ENCODE measurements at places on chromosomes 12 and 14. TPM values are rescaled to one million over a fixed set of nuclear protein-coding genes. Genes with fewer than 3 reads are reported as not detected.
A peak's percentile ranks its signal among the peaks of the same experiment; 100 is the strongest.

PTCSC3 gene
- total RNA-seq = not detected

KRT86 gene
- total RNA-seq = 20.9 TPM

GALC gene
- 20.2 TPM for total RNA-seq

NPAS3 gene
- total RNA-seq = 0.10 TPM

- DNase-seq = no peak
Observed at GRCh38 chr12:120885521-120885920, 18.6 kb downstream of the SPPL3 start.

DNA sequence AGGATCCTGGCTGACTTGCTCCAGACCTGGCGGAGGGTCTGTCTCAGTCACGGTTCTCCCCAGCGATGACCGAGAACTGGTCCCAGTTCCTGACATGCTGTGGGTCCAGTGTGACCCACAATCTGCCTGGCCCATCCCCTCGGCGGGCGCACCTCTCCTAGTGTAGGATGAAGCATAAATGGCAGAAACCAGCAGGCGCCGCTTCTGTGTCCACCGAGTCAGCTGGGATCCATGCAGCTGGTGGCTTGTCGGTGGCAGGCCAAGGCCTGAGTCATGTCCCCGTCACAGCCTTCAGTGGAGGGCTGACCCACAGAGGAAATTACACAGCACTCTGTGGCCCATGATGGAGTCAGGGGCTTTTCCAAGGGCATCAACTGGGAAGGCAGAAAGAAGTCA lies 38.5 kb downstream of the NFKBIA start:
- DNase-seq = peak; percentile 80

DNA sequence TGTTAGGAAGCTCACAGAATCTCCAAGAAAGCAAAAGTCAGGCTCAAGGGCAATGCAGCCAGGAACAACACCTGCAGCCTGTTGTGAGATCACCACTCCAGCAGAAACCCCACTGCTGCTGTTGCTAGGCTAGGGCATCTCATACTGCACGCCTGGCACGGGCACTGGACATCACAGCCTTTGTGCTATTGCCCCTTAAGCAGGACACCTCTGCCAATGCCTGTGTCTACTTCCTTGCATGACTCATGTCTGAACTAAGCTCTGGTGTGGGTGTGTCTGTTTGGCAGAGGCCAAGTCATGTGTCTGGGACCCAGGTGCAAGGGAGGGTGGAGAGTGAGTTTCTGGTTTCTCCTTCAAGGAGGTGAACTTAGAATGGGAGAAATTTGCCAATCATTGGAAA lies 10.0 kb upstream of the DDX47 start:
- peak; percentile 83 for DNase-seq

GRCh38 chr14:50821510-50822464 lies 9.2 kb downstream of the NIN start:
- no peak for DNase-seq

GRCh38 chr12:14418451-14418890 lies 53.0 kb downstream of the ATF7IP start:
- DNase-seq = no peak

DNA sequence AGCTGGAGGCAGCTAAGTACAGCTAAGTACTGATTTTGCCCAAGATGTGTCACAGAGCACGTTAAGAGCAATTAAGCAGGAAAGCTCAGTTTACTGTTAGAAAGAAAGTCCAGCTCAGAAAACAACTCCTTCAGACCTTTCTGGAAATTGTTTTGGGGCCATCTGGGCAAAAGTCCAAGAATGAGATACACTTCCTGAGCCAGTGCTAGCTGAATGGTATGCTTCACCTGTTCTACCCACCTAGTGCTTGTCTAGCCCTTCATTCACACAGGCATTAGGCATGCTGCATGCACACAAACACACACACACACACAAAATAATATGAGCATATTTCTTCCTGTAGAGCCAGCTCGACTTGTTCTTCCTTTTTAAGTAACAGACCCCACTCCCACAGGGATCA lies 6.6 kb upstream of the IKZF4 start:
- DNase-seq = no peak

DNA sequence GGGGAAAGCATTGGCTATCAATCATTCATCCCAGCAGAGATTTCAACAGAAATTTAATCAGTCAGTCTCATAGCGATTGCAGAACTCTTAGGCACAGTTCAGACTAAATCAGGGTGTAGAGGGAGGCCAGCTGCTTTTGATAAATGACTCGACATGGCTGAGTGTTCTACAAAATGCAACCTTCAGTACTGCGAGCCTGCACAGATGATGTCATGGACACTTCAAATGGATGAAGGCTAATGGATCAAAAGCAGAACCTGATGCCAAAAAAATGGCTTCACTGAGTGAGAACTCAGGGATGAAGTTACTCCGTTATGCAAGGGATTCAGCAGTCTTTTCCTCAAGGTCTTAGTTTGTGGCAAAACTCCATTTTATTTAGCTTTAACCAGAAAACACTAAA lies 167.3 kb downstream of the DACT1 start:
- no peak for DNase-seq

DNA sequence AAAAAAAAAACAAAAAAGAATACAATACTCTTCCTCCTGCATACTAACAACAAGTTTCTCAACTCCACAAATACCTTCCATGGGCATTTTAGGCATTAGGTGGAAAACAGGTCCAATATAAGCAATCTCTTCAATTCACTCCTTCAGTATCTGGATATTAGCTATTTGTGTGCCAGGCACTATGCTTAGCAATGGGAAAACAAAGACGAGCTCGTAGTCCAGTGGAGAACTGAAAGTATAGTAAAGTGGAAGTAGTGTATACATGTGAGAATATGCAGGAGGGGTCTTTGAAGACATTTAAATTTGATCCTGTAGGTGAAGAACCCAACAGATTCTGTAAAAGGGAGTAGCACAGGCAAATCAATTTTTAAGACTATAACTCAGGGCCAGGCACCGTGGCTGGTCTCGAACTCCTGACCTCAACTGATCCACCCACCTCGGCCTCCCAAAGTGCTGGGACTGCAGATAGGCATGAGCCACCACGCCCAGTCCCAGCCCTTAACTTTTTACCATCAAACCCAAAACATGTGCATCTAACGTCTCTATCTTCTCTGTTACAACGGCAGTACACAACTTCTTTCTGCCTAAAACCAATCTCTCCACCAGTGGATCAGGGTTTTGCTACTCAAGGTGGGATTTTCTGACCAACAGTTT lies 10.6 kb downstream of the HECTD1 start:
- no peak for DNase-seq

DNA sequence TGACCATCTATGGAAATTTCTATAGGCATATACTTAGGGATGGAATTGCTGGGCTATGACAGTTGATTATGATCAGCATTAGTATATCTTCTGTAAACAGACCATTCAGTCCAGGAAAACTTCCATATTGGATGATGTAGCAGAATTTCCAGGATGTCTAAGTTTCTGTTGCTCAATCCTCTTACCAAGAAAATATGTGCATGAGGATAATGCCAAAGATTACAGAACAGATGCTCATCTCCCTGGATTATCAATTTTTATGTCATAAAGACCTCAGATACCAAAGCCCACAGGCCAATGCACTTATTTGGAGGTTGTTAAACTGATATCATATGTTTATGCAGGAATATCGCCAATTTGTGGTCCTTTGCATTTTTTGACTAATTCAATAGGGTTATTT lies 354.4 kb upstream of the FLRT2 start:
- DNase-seq = no peak

GRCh38 chr12:27841392-27841882 lies 61.4 kb upstream of the MANSC4 start:
- DNase-seq = no peak

GRCh38 chr12:129351481-129351880 lies 498.2 kb downstream of the GLT1D1 start:
- no peak for DNase-seq

- peak; percentile 26 for DNase-seq
Observed at GRCh38 chr12:101018540-101018939, 191.5 kb downstream of the SLC5A8 start.

DNA sequence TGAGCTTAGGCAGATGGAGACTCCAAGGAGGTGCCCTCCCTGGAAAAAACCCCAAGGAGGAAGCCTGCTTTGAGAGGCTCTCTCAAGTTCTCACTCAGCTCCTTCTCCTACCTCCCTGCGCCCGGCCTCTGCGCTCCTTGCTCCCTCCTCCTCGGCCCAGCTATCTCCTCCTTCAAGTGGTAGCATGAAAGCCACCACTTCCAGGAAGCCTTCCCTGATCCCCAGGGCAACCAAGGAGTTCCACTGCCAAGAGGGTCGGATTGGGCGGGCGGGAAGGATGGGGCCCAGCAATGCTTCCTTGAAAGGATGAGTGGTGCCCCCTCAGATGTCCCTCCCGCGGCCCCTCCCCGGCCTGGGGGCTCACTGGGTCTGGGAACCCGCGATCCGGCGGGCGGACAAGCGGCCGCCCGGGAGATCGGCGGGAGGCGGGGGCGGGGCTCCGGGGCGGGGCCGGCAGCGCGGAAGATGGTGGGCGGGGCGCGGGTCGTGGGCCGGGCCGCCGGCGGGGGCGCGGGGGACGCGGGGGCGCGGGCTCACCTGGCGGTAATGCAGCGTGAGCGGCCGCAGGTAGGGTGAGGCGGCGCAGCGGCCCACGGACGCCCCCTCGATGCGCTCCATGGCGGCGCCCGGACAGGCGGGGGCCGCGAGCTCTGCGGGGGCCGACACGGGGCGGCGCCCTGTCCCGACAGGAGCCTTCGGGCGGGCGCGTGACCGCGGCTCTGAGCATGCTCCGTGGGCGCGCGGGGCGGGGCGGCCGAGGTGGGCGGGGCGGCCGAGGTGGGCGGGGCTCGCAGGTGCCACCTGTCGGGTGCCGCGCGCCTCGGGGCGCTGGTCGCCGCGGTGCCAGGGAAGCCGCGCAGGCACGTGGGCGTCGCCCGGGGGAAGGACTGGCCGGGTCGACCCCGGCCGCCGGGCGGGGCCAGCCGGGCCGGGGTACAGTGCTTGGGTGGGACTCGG lies at the start of gene NUDT14:
TSS of gene NUDT14 (minus strand) at position 721 of the 957 bp plus-strand sequence. CDS start at position 618, 103 bp downstream.
- DNase-seq = no peak

DNA sequence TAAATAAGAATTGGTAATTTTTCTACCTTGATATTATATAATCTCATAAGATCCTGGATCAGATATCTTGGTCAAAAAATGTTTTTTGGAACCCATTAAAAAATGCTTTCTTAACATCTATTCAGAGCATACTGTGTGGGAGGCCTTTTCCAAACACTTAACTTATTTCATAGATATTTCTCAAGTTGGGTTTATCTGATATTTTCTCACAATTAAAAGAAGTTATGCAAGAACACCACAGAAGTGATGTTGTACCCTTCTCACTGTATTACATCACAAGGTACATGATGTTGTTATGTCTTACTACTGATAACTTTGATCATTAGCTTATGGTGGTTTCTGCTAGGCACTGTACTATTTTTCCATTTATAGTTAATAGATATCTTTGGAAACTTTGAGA lies 23.4 kb upstream of the PRPF39 start:
- DNase-seq = no peak

DNA sequence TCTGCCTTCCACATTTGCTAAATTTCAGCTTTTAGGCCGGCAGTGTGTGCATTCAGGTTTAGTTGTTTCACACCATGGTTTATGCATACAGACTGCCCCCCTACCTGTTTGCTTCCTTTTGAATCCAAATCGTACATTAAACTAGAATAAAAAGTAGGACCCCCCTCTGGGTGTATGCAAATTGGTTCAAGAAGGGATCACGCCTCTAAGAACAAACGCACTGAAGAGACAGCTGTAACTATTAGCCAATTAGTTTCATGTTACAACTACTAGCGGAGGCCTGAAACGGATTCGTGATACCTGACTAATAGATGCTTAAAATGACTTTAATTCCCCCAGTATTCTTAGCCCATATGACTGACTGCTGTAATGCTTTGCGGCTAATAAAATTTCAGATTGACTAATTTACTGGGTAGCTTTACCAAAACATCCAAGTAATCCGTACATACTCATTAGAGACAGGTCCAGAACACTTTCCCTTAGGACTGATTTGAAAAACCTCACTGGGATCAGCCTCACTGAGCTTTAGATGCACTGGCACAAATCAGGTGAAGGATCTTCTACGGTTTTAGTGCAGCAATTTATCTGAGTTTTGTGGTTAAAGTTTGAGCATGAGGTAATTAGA lies 411.8 kb downstream of the NPAS3 start:
- no peak for DNase-seq

DNA sequence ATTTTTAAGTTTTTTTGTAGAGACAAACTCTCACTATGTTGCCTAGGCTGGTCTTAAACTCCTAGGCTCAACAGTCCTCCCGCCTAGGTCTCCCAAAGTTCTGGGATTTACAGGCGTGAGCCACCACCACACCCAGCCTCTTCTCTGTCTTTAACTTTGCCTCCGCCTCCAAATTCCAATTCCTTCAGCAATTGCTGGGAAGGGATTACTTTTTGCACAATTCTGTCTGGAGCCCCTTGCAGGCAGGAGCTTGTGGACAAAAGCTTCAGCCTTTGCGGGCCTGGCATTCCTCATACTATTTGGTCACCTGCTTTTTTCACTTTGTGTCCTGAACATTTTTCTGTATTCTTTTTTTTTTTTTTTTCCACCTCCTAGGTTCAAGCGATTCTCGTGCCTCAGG lies 26.0 kb downstream of the SH2B3 start:
- no peak for DNase-seq

GRCh38 chr14:81656811-81657210 lies 123.2 kb upstream of the SEL1L start:
- DNase-seq = no peak

DNA sequence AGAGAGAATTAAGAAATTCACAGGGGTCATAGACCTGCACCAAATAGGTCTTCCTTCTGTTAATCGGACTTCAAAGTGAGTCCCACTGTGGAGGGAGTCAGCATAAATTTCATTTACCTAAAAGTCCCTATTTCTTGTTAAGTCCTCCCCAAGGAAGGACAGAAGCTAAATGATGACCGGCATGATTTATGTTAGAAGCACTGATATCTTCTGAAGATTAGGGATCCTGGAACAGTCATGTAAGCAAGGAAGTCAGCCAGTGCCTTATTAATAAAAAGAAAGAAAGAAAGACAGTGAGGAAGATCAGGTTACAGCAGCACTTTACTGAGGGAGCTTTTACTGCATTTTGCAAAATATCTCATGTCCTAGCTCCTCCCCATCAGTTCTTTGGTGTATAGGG lies 287.5 kb downstream of the FOXG1 start:
- no peak for DNase-seq

DNA sequence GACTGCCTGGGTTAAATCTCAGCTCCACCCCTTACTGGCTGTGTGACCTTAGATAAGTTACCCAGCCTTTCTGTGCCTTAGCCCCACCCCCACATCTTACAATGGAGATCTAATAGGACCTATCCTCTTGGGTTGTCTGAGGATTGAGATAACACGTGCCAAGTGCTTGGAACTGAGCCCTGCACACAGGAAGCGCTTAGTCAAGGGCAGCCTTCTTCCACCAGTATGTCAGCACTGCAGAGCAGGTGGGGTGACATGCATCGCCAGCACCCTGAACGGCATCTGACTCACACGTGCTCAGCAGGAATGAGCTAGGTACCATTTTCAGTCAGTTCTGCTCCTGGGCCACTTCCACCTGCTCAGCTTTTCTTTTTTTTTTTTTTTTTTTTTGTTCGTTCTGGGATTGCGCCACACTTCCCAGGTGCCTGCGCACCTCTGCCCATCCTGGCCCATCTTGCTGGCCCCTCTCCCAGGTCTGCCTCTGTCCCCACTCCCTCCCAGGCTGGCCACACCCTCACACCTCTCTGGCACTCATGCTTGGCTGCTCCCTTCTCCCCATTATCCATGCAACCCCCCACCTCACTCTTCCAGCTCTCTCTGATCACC lies 19.6 kb downstream of the LGMN start:
- DNase-seq = peak; percentile 78

GRCh38 chr14:69323266-69323998 lies 63.5 kb downstream of the GALNT16 start:
- no peak for DNase-seq

Data from myocyte (in vitro differentiated cells).